ENCODE measurements at places on chromosomes 16 and 17.
A peak's percentile ranks its signal among the peaks of the same experiment; 100 is the strongest.

- no peak for DNase-seq
Measured at GRCh38 chr16:5024632-5025031, 9.1 kb downstream of the NAGPA start.

GRCh38 chr16:17069681-17070080 is 401.1 kb downstream of the XYLT1 start:
- no peak for DNase-seq

- no peak for DNase-seq
Measured at GRCh38 chr17:18235743-18236256, 10.4 kb downstream of the LLGL1 start.

DNA sequence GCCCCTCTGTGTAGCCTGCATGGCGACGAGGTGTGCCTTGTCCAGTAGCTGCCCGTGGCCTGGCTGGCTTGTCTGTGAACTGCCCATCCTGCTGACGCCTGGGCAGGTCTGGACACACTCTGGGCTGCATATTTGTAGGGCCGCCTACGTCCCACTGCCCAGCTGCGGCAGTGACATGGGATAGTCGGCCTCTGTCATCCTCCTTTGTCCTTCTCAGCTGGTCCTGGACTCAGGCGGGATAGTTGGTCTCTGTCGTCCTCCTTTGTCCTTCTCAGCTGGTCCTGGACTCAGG is 14.5 kb downstream of the CARD14 start:
- no peak for DNase-seq

GRCh38 chr16:76583466-76583865 is 306.3 kb downstream of the CNTNAP4 start:
- DNase-seq, result peak; percentile 56
